ENCODE measurements at places on chromosomes 5 and 9. TPM values are rescaled to one million over a fixed set of nuclear protein-coding genes. Genes with fewer than 3 reads are reported as not detected.

GRCh38 chr5:143775258-143775657 is 36.7 kb upstream of the HMHB1 start:
- DNase-seq, result no peak

GRCh38 chr5:59766427-59767210 is 126.9 kb downstream of the PDE4D start:
- DNase-seq, result peak; percentile 31

- no peak for DNase-seq
Measured at GRCh38 chr5:65967288-65968066, 41.1 kb downstream of the ERBIN start.

GRCh38 chr5:178788381-178789085 is 58.1 kb upstream of the ZNF354A start:
- no peak for DNase-seq

- no peak for DNase-seq
Measured at GRCh38 chr5:89817841-89818240, 591.7 kb downstream of the CETN3 start.

DNA sequence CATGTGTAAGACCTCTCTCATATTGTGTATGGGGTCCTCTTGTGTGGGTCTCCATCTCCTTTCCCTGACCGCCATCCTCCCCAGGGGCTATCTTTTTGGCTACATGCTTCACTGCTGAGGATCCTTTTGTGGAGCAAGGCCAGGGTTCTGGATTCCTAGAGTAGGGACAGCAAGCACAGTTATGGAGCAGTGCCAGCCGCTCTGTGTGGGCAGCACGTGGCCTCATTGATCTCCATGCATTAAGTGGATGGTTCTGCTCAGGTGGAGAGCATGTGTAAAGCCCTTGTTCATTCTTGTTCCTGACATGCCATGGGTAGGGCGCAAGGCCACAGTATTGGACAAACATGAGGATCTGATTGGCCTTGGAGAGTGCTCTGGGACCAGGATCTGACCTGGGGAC is 8.9 kb downstream of the PHF2 start:
- DNase-seq, result no peak

GRCh38 chr9:118094387-118094786 is 390.2 kb downstream of the TLR4 start:
- DNase-seq, result no peak

DNA sequence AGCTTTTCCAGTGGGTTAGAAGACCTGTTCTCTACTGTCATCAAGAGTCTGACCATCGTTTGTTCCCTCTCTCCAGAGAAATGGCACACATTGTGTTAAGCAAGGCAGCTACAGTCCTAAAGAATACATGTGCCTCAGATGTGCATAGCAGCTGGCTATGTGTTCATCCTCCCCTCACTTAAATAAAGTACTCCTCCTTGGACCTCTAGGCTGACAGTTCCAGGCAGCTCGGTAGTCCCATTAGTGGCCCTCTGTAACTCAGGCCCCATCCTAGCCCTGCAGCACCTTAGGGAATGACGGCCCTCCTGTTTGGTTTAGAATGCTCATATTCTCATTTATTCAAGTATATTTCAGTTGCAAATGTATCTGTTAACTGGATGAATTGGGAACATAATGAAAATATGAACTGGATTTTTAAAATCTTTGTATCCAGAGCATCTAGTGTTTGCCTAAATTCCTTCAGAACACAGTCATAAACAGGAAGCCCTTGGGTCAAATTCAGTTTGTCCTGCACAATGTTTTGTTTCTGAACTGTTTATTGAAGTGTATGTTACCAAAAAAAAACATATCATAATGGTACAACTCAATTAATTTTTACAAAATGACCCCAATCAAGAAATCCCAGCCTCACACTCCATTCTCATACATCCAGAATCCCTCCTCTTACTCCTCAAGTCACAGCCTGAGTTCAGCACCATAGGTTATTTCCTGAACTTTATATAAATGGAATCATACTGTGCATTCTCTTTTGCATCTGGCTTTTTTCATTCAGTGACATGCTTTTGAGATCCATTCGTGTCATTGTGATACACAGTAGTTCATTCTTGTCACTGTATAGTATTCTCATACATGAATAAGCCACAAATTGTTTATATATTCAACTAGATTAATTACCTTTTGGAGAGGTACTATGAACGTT is 1.6 kb upstream of the ASPN start:
- no peak for DNase-seq

POU5F2 gene
- polyA plus RNA-seq, result 0.06 TPM

- DNase-seq, result no peak
Measured at GRCh38 chr5:6427694-6428093, 21.0 kb upstream of the UBE2QL1 start.

DNA sequence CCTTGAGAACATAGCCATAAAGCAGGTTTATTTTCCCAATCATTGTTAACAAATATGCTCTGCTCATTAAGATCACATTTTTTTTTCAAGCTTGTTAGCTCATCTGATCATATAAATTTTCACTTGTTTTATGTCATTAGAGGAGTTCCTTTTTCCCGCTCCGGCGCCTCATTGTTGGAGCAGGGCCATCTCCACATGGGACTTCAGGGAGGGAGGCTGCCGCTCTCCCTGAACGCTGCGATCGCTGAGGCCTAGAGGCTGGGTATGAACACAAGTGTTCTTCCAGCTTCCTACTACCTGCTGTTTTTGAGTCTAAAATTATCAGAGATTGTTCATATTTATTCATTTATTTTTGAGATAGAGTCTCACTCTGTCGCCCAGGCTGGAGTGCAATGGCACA is 246.9 kb downstream of the MPDZ start:
- no peak for DNase-seq

DNA sequence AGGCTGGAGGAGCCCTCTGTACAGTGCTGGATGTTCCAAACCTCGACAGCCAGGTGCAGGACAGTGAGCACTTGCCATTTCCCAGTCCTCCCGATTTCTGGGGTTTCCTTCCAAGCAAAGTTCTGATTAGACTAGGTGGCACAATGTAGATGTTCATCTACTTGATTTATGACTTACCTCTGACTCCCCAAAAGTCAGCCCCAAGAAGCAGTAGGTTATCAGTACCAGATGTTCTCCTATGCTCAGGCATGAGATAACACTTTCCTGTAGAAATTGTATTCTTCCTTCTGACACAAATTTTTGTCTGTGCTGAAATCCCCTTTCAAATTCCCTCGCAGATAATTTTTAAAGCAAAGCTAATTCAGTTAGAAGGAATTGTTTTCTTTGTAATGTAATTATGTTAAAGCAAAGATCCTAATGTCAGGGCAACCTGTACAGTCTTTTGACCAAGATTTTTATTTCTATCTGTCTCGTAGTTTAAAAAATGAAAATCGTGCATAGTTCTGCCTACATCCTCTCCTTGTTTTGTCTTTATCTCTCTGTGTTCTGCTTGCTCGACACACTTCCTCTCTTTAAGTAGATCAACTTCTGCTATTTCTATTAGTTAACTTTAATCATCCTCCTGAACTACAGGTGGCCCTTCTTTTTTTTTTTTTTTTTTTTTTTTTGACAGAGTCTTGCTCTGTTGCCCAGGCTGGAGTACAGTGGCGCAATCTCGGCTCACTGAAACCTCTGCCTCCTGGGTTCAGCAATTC is 102.4 kb upstream of the PJA2 start:
- DNase-seq, result no peak

TRIM36 gene
- polyA plus RNA-seq, result 2.0 TPM

GRCh38 chr9:5718296-5719032 is 89.6 kb downstream of the RIC1 start:
- DNase-seq, result no peak

TTF1 gene
- polyA plus RNA-seq, result 19.6 TPM

ANKRD31 gene
- polyA plus RNA-seq, result 0.28 TPM

DNA sequence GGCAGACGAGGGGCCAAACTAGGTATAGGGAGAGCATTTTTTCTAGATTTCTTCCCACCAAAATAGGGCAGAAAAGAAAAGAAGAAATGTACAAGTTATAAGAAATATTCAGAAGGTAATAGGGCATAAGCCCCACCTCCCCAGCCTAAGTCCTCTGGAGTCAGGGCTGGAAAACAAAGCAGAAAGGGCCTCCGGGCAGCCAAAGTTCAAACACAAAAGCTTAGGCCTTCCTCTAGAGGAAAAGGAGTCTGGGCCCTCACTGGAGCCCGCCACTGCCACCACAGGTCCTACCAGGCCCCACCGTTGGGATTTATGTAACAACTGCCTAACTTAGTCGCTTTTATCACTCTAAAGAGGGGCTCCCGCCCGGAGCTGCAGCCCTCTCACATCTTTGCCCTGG is 27.6 kb downstream of the TBC1D2 start:
- DNase-seq, result no peak

DNA sequence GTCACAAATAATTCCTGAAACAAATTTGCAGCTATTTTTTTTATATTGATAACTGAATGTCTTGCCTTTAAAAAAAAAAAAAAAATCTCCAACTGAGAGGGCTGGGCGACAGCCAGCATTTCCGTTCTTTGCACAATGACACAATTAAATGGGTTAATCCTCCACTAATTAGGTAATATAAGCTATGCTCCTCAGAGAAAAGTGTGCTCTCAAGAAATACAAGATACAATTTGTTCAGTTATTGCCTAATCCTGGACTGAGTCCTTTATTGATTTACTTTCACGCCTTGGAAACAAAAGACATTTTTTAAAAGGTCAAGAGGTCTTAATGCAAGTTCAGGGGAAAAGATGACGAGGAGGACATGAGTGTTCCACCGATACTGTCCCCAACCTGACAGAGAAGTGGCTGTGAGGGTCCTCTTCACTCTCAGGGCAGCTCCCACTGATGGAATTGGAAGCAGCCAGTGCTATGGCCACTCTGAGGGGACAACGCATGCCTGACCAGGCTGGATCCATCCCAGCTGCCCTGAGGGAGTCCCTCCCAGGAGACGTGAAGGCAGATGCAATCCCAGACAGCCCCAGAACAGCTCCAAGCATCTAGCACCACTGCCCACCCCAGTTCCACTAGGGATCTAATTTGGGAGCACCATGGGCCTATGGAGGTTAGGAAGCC is 220.7 kb downstream of the GNA14 start:
- no peak for DNase-seq

DNA sequence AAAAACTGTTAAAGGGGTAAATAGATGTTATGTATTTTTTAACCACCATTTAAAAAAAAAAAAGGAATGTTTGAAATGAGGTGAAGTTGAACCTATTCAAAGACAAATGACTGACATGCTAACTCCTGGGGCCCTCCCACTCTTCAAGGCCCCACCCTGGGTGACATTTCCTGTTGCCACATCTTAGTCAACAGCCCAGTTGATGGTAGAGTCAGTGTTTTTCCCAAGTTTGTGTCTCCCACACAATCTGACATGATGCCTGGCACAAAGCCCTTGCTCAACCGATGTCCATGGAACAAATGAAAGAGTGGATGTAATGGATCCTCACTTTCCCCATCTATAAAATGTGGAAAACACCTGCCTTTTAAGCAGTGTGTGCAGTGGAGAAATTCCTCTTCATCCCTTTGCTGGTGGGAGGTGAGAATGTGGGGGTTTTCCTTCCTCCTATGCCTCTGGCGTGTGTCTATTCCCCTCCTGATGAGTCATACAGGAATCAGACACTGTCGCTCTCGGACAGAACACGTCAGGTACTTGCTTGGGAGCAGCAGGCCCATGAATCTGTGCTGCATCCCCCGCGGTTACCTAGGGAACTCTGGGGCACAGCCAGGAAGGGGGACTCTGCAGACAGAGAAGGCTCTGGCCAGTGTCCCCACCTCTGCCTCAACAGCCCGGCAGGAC is 13.7 kb upstream of the ADRA1B start:
- no peak for DNase-seq

- no peak for DNase-seq
Measured at GRCh38 chr9:135908754-135909204, 1.4 kb upstream of the CAMSAP1 start.

DNA sequence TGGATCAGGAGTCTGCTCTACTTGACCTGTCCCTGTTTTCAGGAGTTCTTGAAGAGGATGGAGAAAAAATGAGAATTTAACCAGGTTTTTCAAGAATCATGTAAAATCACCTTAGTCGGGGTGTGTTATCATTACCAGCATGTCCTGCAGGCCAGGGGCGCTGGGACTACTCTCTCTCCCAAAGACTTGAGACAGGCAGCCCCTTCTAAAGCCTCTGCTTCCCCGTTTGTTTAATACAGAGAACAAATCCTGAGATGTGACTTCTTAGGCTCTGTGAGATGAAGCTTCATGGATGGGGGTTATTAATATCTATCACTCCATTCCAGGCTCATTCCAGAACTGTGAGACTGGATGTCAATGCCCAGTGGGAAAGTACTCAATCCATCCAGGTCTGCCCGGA is 3.0 kb downstream of the PAX5 start:
- no peak for DNase-seq

IL5 gene
- 0.35 TPM for polyA plus RNA-seq

FOXD4L5 gene
- polyA plus RNA-seq, result 0.46 TPM

DNA sequence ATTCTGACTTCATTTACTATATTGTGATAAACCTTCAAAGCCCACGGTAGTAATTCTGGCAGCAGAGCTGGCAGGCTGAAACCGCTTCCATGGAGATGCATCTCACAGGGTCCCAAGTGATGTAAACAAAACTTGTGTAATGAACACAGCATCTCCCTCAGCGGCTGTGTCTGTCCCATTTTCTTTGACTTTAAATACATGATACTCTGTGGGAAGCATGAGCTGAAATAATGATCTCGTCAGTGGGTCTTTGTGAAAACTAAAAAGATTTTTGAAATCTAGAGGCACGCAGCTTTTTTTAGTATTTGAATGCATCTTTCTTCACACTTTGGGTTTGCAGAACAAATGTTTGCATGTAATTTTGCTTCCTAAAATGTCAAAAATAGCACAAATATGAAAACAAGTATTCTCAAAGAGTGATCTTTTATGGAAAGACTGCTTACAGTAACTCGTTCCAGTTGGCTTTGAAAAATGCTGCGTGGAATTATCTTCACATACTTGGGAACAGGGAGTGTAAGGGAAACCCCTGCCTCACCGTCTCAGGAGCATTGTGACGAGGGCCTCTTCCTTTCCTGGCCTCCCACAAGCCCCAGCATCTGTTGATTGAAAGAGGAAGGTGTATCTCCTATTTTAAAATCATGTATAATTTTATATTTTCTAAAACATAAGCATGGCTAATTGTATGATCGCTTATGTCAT is 18.1 kb upstream of the LPCAT1 start:
- DNase-seq, result no peak

All from right lung (tissue), 10 donors.